NCI-H2171 (cell line): ENCODE measurements at places on chromosomes 1 and 21.
A peak's percentile ranks its signal among the peaks of the same experiment; 100 is the strongest.

DNA sequence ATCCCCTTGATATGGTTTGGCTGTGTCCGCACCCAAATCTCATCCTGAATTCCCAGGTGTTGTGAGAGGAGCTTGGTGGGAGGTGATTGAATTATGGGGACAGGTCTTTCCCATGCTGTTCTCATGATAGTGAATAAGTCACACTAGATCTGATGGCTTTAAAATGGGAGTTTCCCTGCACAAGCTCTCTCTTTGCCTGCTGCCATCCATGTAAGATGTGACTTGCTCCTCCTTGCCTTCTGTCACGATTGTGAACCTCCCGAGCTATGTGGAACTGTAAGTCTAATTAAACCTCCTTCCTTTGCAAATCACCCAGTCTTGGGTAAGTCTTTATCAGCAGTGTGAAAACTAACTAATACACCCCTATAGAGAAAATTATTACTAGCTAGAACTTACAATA, 959.5 kb upstream of the ADGRL2 start:
- DNase-seq, result no peak

GRCh38 chr1:7565099-7565750, 205.9 kb upstream of the VAMP3 start:
- DNase-seq, result no peak

DNA sequence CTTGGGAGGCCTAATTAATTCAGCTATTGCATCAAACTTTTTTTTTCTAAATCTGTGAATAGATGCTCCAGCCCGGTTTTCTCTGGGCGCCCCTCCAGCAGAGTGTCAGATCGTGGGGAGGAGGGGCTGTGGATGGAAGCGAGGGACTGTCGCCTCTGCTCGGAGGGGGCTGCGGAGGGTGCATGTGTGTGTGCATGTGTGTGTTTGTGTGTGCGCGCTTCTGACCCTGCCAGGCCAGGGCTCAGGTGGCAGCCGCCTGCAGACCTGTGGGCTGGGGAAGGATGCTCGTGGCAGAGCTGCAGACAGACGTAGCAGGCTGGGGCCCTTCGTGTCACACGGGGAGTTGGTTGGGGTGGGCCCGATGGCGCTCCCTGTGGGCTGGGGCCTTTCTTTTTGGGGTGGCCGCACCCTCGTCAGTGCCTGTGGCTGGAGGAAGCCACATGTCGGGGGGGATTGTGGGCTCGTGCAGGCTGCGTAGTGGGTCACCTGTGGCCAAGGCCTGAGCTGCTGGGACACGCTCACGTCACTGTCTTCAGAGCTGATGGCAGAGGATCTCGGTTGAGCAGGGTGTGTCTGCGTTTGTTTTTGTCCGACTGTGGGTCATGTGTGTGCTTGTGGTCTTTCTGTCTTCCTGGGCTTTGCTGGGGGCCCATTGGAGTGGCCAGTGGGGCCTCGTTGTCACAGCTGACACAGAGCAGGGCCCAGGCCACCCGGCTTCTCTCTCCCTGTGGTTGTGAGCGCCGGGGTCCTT, 2.8 kb downstream of the SKI start:
- no peak for DNase-seq

DNA sequence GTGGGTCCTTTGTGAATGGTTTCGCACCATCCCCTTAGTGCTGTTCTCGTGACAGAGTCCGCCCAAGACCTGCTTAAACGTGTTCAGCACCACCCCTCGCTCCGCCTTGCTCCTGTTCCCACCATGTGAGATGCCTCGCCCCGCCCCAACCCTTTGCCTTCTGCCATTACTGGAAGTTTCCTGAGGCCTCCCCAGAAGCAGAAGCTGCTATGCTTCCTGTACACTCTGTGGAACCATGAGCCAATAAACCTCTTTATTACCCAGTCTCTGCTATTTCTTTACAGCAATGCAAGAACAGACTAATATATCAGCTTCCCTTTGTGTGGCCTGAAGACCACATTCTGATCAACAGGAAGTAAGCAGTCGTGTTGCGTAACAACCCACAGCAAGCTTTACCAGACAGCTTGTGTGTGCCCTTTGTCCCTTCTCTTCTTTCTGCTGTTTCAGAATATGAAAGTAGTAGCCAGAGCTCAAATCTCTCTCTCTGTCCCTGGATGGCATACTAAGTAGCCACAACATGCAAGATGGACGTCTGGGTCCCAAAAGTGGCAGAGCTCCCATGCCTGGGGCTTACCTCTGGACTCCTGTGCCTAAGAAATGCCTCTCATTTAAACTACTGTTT, 14.1 kb downstream of the HENMT1 start:
- DNase-seq, result no peak

- no peak for DNase-seq
These were observed 1325.8 kb upstream of the PRMT6 start for GRCh38 chr1:105730701-105731100.

- no peak for DNase-seq
These were observed 496.9 kb upstream of the CAMK1G start for GRCh38 chr1:209086486-209087192.

DNA sequence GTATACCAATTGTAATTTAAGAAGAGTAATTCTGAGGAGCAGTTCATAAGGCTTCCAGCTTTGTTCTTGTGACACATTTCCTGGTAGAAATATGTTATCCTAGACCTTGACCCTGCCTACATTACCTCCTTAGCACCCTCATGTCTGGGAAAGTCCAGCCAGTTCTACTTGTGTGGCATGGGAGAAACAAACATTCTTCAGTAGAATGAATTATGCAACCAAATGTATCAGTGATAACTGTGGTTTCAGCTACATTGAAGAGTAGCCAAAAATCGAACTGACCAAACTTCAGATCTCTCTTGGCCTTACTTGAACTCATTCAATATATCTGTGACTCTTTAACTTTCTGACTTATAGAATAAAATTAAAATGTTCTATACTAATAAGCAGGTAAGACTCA, 308.1 kb upstream of the LYPLAL1 start:
- DNase-seq, result no peak

GRCh38 chr1:208691012-208691411, 446.8 kb upstream of the PLXNA2 start:
- no peak for DNase-seq

- DNase-seq, result peak; percentile 66
These were observed 46.1 kb downstream of the PLEKHA6 start for GRCh38 chr1:204313675-204314074.

GRCh38 chr1:244460197-244460596, 876 bp upstream of the CATSPERE start:
- peak; percentile 39 for DNase-seq

GRCh38 chr1:12424793-12425192, 193.2 kb downstream of the DHRS3 start:
- DNase-seq, result no peak

- peak; percentile 34 for DNase-seq
These were observed 30.7 kb upstream of the KIAA1614 start for GRCh38 chr1:180881806-180882509.

DNA sequence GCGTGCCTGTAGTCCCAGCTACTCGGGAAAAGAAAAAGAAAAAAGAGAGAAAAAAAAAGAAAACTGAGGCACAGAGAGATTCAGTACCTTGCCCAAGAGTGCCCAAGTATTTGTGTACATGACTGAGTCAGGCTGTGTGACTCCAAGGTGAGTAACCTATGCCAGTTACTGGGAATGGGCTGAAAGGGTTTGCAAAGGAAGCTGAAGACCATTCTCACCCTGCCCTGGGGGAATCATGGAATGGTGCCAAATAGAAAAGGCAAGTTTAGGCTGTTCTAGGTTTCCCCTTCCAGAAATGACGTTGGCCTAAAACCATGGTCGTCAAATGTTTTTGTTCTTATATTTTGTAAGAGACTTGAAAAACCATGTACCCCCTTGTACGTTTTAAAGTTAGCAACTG, 37.9 kb upstream of the LRIG2 start:
- DNase-seq, result no peak

DNA sequence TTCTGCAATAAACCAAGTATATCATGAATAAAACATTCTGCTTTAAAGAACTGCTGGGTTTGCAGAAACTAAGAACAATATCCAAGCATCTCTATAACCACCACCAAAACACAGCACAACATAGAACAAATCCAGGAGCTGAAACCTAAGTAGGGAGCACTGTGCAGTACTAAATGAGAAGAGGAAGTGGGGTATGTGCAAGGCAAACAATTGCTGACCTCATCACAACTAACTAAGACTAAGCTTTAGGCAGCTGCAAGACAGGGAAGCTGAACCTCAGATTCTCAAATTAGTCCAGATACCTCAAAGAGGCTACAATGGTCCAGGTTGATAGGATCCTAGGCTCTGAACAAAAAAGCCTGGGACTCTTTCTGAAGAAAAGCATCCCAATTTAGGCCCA, 172.6 kb downstream of the SLC44A5 start:
- DNase-seq, result no peak
